ENCODE measurements at places on chromosomes 1 and 21.
A peak's percentile ranks its signal among the peaks of the same experiment; 100 is the strongest.

DNA sequence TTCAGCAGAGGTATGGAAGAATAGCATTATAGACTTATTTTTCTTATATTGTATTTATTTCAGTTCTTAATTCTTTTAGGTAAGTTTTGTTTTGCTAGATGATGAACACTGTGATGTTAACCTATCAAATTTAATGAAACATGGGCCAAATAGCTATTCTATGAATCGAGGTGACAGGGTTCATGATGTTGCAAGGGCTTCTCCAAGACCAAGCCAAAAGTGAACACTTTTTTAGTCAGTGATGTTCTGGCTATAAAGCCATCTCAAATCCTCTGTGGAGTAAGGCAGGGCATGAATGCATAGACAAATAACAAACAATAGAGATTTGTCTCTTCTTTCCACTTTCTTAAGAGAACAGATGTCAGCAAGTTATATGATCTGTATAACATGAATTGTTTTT is 26.7 kb downstream of the C1orf146 start:
- DNase-seq, result no peak

DNA sequence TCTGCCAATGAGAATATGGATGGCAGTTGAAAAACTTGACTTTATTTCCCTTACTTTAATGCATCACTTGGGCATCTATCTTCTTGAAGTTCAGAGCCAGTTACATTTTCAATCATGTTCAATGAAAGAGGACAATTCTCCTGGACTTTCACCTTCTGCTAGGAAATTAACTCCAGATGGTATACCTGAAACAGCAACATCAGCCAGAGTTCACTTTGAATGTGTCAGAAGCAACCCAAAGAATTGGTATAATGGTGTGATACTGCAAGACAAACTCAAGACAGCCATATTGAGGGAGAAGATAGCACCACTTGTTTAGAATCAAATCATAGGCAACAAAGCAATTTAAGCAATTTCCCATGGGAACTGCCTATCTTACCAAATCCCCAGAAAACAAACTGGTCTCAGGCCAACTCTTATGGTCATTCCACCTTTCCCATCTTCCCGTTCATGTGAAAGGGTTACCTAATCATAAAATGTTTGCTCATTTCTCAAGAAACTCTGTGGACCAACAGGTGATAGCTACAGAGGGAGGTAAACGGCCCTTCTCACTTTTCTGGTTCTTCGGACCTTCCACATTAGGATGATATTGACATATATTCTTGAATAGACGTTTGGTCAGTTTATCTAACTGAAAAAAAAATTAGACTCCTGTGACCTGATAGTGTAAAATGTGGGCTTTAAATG is 29.7 kb upstream of the C8B start:
- DNase-seq, result no peak

- no peak for DNase-seq
Measured at GRCh38 chr1:115317101-115318012, 20.7 kb downstream of the NGF start.

DNA sequence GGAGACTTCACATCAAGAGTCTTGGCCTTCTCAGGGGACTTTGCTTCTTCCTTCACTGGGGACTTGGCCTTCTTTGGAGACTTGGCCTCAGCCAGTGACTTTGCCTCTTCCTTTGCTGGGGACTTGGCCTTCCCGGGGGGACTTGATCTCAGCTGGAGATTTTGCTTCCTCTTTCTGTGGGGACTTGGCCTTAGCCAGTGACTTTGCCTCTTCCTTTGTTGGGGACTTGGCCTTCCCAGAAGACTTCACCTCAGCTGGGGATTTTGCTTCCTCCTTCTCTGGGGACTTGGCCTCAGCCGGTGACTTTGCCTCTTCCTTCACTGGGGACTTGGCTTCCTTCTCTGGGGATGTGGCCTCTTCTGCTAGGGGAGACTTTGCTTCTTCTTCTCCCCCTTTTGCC is 13.5 kb upstream of the CD2 start:
- no peak for DNase-seq

DNA sequence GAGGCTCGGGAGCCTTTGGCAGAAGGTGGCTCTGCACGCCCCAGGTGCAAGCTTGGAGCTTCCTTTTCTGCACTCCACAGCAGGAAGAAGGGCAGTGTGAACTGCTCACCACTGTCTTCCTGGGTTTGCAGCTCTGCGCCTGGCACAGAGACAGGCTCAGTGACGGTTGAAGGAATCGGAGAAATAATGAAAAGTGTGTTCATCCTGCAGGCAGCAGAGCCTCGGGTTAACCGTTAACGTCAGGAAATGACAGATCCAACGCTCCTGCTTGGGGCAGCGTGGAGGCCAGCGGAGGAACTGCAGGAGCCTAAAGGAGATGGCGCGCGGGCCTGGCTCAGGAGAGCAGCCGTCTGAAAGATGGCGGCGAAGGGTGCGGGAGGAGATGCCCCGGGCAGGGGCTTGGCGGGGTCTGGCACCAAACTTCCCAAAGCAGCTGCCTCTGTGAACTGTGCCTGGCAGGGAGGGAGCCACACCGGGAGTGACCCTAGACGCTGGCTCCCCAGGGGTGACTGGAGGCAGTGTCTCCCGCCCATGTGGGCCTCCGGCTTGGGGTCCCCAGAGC is 10.9 kb upstream of the SAMD11 start:
- DNase-seq, result peak; percentile 11

- no peak for DNase-seq
Measured at GRCh38 chr21:26832546-26832945, 12.7 kb downstream of the ADAMTS1 start.

Data from psoas muscle (tissue), 8 donors.